ENCODE measurements at places on chromosomes 12 and 14.

- no peak for DNase-seq
Measured at GRCh38 chr12:124544311-124544970, 23.0 kb downstream of the NCOR2 start.

GRCh38 chr12:131260251-131260905, 306.7 kb downstream of the ADGRD1 start:
- no peak for DNase-seq

DNA sequence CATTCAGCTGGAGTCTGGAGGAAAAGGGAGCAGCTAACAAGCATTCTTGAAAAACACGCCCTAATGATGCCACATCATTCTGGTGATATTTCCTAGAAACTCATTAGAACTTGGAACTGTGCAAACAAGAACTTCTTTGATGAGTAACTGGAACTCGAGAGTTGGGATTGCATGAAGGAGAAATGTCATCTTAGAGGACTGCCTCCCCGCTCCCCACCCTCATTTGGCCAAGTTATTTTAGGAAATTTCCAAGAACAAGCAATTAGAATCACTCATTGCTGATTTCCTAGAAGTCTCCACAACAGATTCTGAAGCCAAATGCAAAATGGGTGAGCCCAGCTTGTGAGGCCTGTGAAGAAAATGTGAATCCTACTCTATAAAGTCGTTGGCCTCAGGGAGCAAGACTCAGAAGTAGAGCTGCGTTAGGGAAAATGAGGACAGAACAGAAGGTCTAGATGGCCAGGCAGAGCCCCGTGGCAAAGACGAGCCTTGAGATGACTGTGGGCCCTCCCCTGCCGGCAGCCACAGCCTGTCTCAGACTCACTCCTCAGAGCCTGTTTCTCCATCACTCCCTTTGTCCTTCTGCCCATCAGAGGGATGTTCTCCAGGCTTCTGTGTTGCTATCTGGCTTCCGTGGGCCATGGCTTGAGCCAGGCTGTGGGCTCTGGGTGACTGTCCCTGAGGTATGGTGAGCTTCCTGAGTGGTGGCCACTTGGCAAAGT, 38.4 kb downstream of the RTL1 start:
- no peak for DNase-seq

DNA sequence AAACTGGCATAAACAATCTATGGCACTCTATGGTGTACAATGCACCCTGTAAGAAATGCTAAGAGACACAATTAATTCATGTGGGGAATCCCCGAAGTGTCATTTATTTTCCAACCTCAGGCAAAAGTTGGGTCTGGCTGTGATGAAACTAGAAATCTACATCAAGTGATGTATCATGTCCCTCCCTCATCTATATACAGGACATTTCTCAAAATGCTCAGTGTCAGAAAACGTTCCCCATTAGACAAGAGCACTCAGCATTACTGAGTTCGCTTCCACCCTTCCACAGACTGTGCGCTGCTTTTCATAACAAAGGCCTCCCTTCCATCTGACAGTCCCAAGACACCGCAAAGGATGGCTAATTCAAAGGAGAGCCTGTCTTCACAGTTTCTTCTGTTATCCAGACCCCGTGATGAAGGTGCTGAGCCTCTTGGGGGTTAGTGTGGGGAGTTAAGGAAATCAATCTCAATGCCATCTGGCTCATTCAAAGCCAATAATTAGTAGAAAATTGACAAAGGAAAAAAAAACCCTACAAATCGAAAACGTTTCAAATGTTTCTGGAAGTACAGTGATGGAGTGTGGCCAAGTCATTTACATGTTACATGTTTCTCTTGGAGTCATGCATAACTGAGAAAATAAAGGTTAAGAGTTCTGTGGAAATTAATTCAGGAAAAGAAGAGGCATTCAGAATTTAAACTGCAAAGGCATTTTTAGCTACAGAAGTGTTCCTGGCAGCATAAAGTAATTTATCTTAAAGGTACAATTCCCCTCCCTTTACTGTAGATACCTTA, 7.5 kb downstream of the CCDC88C start:
- no peak for DNase-seq

- no peak for DNase-seq
Measured at GRCh38 chr12:124829008-124829707, 34.5 kb downstream of the SCARB1 start.

DNA sequence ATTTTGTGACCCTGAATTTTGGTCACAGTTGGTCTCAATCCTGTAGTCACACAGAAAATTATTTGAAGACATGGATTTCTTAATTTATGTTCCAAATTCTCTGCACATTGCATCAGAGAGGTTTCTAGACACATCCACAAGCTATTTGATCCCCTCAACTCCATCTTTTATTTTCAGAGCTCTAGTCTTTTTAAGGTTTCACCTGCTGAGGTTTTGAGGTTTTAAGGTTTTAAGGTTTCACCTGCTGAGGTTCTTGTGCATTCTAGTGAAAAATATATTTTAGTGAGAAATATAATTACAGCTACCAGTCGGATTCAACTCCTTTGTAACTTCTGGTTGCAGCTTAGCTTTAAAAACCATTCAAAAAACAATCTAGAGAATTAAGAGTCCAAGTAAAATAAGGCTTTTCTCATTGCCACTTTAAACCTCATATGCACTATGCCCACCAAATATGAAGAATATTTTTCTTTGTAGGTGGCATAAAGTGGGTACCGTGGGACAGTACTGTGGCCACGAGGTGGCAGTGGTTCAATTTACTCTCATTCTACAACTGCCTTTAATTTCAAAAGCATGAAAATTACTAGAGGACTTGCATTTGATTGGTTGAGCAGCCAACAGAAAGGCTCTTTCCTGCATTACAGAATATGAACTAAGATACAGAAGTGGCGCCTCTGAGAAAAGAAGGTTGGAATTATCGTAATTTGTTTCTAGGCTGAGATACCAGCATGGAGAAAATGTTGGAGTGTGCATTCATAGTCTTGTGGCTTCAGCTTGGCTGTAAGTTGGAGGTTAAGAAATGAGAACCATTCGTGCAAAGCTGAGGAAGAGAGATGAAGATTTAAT, 366.5 kb upstream of the OR4E1 start:
- DNase-seq: peak; percentile 71

- no peak for DNase-seq
Measured at GRCh38 chr14:61435563-61436337, 114.4 kb downstream of the PRKCH start.

DNA sequence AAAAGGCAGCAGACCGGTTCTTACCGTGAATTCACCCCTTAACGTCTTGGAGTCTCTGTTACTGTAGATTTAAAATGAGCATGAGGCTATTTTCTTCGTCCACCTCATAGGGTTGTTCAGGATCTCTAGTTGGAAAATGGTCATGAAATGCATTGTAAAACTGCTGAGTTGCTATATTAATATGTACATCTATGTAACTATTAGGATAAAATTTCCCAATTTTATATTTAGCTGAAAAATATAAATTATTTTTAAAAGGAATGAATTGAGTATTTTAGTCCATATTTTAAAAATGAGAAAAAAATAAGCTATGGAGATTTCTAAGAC, 272.7 kb downstream of the ALG10B start:
- no peak for DNase-seq

DNA sequence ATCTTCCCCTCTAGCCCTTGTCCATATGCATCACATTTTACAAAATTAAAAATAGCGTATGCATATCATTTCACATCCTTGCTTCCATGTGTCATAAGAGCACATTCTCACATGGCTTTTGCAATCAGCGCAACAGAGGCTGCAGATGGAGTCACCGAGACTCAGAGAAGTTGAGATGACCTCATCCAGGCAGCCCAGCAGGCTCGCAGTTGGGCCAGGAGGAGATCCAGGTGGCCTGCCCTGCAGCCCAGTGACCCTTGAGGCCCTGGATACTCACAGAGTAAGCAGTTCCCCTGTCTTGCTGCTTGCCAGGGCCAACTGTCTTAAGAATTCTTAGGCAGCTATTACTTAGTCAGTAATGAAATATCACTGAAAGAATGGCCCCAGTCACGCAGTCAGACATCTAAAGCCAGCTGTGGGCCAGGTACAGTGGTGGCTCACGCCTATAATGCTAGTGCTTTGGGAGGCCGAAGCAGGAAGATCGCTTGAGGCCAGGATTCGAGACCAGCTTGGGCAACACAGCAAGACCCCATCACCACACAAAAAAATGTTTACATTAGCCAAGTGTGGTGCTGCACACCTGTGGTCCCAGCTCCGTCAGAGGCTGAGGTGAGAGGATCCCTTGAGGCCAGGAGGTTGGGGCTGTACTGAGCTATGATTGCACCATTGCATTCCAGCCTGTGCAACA, 9.1 kb downstream of the CAMKK2 start:
- no peak for DNase-seq

- peak; percentile 74 for DNase-seq
Measured at GRCh38 chr12:48817873-48818830, at the start of gene CACNB3. CACNB3 (plus strand) TSS chr12:48818496; CDS start chr12:48818930, 434 bp downstream.

- DNase-seq: no peak
Measured at GRCh38 chr12:54412348-54412747, 6.7 kb downstream of the ITGA5 start.

GRCh38 chr12:120534703-120535655, 823 bp downstream of the RNF10 start:
- peak; percentile 44 for DNase-seq

GRCh38 chr12:39824505-39825212, 205.1 kb upstream of the ABCD2 start:
- no peak for DNase-seq

- DNase-seq: no peak
Measured at GRCh38 chr14:53044486-53044885, 93.6 kb upstream of the FERMT2 start.

GRCh38 chr12:55930771-55931316, at the start of gene DGKA:
DGKA (plus strand) TSS chr12:55931162; CDS start chr12:55936504, 5,342 bp downstream.
- peak; percentile 81 for DNase-seq

DNA sequence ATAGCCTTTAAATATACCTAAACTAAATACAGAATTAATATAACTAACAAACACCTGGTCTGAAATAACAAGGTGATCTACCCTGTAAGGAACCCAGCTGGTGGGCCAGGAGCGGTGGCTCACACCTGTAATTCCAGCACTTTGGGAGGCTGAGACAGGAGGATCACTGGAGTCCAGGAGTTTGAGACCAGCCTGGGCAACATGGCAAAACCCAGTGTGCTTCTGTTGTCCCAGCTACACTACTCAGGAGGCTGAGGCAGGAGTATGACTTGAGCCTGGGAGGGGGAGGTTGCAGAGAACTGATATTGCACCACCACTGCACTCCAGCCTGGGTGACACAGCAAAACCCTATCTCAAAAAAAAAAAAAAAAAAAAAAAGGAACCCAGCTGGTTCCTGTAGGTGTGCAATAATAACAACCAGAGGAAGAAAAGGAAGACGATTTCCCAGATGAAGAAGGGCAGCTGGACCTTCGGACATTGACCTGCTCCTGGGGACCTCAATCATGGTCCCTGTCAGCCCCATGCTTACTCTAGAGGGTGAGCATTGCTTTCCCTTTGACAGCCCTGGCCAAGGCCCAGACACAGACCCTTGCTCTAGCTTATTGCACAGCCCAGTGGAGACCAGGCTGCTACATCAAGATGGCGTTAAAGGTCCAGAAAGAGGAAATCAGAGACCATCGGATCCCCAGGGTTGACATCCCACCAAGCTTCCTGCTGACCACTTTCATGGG, 5.4 kb downstream of the FOS start:
- DNase-seq: no peak

DNA sequence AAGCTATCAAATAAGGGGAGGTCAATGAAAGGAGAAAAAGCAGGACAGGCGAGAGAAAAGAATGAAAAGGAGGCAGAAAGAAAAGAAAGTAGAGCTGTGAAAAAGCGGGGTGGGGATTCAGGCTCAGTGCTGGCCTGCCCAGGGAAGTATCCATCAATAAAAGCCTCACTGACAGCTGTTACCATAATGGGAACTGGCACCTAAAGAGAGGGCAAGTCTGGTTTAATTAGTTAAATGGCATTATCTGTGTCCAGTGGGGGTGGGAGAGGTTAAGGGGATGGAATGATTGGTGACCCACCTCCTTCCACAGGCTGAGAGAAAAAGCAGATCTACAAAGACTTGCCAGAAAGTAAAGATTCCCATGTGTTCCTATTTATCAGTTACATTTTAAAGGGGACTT, 7.4 kb downstream of the SALL2 start:
- DNase-seq: no peak

DNA sequence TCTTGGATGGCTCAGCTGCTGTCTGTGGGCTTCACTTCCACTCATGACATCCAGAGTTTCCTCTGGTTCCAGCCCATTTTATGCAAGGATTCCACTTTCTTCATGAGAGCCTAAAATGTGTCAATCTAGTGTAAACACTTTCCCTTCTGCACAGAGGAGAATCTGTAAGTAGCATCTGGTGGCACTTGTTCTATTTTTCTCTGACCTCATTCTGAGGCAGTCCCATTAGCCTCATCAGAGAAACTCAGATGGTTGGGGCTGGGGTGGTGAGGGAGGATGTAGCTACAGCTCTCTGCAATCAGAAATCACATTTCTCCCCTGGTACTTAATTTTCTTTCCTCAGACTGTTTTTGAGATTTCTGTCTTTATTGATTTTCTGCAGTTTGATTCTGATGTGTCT, 81.6 kb downstream of the PRMT8 start:
- no peak for DNase-seq

GRCh38 chr14:99966912-99967311, 98.3 kb upstream of the EVL start:
- DNase-seq: no peak

DNA sequence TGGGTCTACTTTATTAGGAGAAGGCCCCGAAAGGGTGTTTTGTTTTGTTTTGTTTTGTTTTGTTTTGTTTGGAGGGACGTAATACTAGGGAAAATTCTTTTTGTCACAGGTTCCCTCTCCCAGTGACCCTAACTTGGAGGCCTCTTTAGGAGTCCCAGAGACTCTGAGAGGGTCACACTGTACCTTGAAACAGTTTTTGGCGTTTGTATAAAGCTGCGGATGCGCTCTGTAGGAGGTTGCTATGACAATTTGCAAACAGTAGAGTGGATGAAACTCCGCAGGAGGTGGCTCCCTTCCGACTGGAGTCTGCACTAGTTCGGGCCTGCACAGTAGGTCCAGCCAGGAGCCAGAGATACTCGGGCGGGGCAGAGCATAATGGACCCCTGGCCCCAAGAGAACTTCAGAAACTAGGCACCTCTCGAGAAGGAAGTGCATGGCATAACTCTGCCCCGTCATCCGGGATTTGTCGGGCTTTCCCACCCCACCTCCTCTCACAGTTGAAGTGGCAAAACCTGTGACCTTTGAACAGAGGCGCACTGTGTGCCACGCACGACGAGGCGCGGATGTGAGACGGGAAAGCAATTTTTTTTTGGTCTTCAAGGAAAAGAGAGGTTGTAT, 1.3 kb upstream of the DYRK2 start:
- no peak for DNase-seq

GRCh38 chr14:82009076-82009475, 475.4 kb upstream of the SEL1L start:
- DNase-seq: no peak

GRCh38 chr12:109927622-109928021, 27.5 kb downstream of the TCHP start:
- DNase-seq: peak; percentile 10

GRCh38 chr12:42346403-42347002, 20.5 kb downstream of the PPHLN1 start:
- DNase-seq: no peak

DNA sequence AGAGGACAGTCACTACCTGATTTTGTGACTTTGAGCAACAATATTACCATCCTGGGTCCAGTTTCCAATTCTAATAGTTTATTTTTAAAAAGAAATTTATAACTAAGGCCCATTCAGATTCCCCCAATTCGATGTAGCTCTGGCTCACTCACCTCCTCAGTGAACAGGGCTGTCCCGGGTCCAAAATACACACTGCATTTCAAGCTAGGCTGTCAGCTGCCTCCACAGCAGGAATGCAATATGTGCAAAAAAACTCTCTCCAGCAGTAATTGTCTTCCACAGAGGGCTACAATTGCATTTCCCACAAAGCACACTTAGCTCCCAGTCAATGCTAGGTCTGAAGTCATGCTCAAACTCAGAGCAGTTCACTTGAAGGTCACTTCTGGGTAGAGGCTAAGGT, 39.3 kb upstream of the ZNF641 start:
- no peak for DNase-seq
